ENCODE measurements at places on chromosomes 2 and 18.

- no peak for DNase-seq
Observed at GRCh38 chr2:42401773-42402172, 40.8 kb upstream of the COX7A2L start.

GRCh38 chr2:37453027-37453426 lies 108.6 kb downstream of the QPCT start:
- DNase-seq = no peak

DNA sequence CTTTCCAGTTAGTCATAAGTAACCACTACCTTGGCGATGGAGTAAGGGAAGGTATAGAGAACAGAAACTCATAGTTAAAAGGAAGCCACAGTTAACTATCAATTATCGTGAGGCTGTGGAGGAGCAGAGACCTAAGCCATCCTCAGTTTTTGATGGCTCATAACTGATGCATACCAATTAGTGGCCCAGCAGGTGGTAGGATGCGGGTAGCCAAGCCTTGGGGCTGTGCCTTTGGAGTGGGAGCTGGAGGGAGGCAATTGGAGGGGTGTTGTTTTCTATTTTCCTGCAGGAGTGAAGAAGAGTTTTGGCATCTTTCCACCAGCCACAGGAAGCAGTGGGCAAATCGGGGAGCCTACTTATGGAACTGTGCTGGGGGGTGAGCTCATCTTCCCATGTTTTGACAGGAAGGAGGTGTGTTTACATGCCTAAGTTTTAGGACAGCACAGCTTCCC lies 194.8 kb downstream of the TPGS2 start:
- no peak for DNase-seq

- DNase-seq = no peak
Observed at GRCh38 chr2:230053753-230054478, 14.8 kb downstream of the SLC16A14 start.

DNA sequence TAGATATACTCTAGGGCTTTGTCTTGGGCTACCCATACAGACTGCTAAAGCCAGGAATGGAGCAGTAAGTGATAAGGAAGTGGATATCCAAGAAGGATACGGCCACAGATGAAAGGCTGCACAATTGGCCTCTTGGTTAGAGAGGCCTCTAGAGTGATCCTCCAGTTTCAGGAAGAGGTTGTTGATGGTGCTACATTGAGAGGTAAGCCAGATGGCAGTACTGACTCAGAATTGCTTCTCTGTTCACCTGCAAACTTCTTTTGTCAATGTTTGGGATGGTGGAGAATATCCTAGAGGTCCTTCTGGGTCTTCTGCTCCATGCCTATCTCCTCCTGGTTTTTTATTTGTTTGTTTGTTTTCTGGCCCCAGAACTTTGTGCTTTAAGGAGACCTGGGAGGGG lies 226.8 kb upstream of the LRRTM1 start:
- DNase-seq = no peak

- DNase-seq = peak; percentile 53
Observed at GRCh38 chr2:112977559-112978056, at the start of gene IL36G. Gene IL36G, plus strand, starts transcription at chr2:112978006. Its CDS starts 633 bp downstream, at chr2:112978639.

DNA sequence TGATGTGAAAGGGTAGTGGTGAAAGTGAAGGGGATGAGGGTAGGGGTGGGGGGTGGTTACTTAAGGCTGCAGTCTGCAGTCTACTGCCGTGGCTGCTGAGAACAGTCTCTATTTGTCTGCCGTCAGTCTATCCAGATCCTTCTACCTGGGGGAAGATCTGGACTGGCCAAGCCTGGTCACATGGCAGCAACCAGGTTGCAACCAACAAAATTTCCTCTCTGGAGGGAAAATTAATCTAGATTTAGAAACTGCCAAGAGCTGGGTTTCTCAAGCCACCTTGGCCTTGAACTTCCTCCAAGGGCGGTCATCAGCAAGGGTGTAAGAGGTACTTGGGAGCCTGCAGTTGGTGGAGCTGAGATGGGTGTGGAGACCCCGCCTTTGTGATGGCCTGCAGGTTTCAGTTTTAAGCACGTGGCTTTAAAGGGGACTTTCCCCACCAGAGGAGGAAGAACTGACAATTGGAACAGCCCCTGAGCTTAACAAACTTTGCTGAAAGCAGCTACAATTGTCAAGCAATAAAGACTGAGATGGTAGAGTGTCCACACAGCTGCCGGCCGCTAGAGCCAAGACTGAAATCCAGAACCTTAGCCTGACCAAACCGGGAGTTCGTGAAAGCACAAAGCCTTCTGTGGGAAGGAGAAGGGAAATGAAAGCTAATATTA lies 31.4 kb upstream of the KCMF1 start:
- peak; percentile 88 for DNase-seq

GRCh38 chr2:173750353-173750801 lies 214.8 kb downstream of the SP3 start:
- no peak for DNase-seq

- peak; percentile 6 for DNase-seq
Observed at GRCh38 chr18:23106575-23106974, 28.7 kb upstream of the CABLES1 start.

DNA sequence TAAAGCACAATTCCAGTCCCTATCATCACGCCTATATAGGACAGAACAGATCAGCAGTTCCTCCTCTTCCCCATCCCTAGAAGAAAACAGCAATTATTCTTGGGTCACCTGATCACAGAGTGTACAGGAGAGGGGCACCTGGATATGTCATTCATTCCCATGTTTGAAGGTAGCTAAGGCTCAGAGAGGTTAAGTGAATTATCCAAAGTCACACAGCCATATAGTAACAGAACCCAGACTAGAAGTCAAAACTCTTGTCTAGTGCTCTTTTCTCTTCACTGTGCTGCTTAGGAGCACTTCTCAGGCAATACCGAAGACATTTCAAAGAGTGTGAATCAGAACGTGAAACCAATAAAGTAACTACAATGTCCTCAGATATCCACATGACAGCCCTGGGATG lies 93.0 kb upstream of the ATL2 start:
- no peak for DNase-seq

DNA sequence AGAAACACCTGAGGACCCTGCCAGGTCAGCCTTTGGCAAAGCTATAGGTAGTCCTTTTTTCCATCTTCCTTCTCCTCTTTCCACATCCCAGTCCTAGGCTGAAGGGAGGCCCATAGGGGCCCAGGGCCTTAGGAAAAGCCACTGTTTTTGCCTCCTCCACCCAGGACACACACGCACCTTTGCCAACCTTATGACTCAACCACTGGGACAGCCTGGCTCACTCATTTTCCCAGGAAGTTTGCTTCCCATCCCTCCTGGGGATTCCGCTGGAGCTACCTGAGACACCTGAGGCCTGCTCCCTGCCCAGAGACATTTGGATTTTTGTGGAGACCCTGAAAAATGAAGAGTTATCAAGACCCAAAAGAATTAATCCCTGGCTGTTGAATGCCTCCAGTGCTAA lies 273.4 kb upstream of the SIX2 start:
- no peak for DNase-seq

- no peak for DNase-seq
Observed at GRCh38 chr2:24618680-24619079, 127.6 kb downstream of the NCOA1 start.

- peak; percentile 28 for DNase-seq
Observed at GRCh38 chr2:181656450-181657291, at the start of gene CERKL. Gene CERKL, minus strand, starts transcription at chr2:181657105. Its CDS starts 99 bp downstream, at chr2:181657006.

DNA sequence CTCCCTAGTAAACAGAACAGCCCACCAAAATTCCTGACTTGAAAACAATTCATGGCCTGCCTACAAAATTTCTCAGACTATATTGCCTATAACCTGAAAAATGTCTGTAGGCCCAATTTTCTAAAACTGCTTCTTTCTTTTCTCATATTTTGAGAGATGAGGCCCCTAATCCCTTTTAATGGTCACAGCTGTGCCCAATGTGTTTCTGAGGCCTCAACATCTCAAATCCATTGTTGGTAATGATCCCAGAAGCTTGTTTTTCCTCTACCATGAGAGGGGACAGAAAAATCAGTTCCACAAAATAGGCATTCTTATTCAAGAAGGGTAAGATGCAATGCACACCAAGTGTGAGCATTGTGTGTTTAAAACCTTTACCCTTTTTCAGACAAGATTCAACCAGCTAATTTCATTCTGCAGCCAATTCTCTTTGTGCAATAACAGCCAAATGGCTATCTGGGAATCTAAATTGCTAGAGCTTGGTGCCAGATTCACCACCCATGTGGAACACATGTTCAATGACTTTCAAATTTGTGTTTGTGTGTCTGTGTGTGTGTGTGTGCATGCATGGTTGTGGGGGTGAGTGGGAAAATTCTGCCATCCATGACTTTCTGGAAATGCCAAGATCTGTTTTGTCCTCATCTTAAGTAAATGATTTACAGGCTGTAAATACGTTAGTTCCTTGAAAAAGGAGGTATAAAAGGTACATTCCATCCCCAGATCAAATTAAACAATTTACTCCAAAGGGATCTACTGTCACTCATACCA lies 319.5 kb downstream of the TNS1 start:
- no peak for DNase-seq

DNA sequence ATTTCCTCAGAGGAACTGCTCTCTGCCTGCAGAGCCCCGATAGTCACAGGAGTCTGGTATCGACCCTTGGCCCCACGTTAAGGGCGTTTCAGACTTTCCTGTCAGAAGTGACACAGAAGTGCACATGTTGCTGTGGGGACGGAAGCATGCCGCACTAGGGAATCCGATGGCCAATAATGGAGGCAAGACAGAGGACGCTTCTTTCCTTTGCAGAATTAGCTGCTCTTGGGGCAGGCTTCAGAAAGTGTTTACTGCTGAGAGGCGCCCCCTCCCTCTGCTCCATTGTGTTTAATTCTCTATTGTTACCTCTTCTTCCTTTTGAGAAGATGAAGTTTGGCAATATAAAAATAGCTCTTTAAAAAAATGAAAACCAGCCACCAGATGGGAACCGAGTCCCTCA lies 118.6 kb upstream of the EML6 start:
- no peak for DNase-seq

DNA sequence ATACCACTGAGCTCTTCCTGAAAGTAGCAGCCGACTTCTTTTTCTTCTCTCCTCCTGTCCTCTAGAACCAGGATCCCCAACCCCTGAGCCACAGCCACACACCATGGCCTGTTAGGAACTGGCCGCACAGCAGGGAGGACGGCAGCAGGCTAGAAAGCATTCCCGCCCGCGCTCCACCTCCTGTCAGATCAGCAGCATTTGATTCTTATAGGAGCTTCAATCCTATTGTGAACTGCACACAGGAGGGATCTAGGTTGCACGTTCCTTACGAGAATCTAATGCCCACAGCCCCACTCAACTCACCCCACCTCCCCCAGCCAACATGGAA lies 179.1 kb upstream of the SH3BP4 start:
- DNase-seq = no peak

- DNase-seq = no peak
Observed at GRCh38 chr18:12314591-12315305, 6.7 kb downstream of the TUBB6 start.

DNA sequence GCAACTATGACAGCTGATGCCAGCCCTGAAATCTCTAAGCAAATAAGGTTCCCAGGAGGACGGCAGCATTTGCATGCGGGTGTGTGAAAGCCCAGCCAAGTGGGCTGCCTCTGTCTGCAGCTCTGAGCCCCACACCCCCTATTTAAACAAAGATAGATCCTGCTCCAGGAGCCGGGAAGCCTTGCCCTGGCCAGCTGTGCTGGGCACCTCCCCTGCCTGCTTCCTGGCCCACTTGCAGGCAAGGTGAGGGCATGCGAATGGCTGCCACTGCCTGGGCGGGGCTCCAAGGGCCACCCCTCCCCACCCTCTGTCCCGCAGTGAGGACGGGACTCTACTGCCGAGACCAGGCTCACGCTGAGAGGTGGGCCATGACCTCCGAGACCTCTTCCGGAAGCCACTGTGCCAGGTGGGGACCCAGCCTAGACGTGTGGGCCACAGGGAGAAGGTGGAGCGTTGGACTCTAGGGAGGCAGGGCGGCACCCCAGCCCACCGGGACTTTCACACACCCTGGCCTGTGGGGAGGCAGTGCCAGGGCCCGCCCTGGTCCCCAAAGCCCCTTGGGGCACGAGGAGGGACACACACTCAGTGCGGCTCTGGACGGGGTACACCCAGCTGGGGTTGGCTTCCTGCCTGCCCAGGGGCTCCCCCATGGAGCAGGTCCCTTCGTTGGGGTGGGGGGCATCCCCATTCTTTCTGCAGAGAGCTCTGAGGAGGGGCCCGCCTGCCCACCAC lies at the start of gene ANO7:
Gene ANO7 (plus strand): TSS at position 317 of the 732 bp plus-strand sequence. CDS start 1,387 bp downstream, outside the sequence.
- DNase-seq = no peak

DNA sequence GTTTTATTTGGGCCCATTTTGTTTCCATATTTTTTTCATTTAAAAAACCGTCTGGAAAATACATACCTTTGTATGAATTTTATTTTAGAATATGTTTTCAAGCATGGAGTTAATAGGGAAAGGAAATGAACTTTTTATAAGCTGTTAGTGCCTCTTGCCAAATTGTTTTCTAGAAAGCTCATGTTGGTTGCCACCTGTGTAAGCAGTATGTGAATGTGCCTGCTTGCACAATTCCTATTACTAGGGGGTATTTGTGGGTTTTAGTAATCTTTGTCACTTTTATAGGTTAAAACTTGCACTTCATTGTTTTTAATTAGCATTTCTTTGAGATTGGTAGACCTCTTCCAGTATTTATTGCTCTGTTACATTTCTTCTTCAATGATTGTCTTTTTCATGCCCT lies 107.3 kb downstream of the TANC1 start:
- DNase-seq = no peak

DNA sequence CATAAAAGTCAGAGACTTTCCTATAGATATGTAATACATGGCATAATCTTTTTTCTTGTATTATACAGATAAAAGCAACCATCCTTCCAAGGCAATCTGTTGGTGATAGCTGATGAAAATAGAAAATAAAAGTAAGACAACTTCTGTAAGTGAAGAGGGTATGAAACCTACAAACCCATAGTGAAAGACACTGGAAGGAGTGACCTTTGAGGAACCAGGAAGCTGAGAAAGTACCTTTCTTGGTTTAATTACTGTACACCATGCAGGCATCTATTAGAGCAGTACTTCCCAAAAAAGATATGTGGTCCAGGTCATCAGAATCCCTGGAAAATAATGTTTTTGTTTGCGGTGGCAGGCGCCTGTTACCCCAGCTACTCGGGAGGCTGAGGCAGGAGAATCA lies 906.6 kb upstream of the KLHL29 start:
- no peak for DNase-seq

DNA sequence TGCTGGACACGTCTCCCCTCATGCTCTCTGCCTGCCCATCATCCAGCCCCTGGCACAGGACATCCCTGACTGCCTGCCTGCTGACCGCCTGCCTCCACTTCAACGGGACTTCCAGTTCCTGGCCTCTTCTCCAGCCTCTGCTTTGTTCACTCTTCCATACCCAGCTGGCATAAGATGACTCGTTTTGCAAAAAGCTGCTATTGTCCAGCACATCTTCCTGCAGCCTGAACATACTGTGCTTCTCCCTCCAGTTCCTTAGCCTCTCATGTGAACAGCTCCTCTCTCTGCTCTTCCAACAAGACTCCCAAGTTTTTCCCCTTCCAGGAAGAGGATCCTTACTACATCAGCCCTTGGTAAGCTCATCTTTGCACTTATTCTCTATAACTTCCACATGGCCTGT lies 62.4 kb upstream of the SKOR2 start:
- no peak for DNase-seq

DNA sequence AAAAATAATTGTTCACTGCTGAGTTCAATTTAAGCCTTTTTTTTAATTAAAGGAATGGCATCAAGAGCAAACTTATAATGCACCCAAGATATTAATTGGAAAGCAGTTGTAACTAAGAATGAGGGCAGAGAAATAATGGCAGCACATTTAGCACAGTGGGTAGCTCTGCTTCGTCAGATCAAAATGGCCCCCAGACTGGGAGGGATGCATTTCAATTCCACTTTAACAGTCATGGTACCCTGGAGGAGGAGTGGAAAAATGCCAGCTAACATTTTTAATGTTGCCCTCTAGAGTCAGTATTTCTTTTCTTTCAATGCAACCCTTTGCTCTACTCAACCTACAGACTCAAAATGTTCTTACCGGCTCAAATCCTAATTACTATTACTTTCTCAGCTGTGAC lies 504.8 kb upstream of the SETBP1 start:
- no peak for DNase-seq

Data from suppressor macrophage treated with lipopolysaccharide for 4 hours (primary cell).